ENCODE measurements at places on chromosomes 2 and 18.

DNA sequence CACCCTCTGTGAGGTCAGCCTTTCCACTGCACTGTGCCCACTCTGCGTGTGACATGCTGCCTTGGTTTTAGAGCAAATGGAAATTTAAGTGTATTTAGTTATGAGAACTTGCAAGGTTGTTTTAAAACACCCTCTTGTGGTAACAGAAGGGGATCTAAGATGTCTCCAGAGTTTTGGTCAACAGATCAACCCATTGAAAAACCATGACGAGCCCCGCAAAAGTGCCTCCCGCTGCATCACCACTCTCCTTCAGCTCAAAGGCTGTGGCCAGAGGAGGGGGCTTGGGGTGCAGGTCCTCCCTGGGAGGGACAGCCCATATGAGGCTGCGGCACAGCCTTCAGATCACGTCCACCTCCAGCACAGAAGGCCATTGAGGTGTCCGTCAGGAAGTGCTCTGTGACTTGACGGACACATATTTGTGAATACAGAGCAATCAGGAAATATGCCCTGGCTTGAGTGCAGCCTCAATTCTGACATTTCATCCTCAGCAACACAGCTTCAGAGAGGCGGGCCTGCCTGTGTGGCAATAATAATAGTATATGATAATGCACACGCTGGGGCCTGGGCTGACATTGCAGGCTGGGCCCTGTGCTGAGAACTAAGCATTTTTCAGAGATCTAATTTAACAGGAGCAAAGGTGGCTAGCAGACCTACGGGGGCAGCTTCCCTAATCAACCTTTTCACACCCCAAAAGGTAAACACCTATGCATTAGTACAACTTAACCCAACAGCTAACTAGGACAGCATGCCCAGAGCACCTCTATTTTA, 213.9 kb downstream of the ANAPC1 start:
- DNase-seq = no peak

DNA sequence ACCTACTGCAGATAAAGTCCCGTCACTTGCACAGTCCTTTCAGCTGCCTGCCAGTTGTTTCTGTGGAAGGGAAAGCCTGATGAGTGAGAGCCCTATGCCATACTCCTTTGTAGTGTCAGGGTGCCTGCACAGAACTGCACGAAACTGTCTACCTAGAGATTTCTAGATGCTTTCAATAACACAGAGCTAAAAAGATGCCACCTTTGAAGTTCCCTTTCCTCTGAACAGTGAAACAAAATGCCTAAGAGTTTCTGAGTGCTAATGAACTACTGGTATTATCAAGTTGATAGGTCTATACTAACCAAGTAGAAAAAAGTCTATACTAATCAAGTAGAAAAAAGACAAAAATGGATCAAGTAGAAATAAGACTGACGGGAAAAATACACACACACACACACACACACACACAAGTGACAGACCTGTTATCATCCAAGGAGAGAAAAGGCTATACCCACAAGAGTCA, 79.0 kb downstream of the TLK1 start:
- no peak for DNase-seq

DNA sequence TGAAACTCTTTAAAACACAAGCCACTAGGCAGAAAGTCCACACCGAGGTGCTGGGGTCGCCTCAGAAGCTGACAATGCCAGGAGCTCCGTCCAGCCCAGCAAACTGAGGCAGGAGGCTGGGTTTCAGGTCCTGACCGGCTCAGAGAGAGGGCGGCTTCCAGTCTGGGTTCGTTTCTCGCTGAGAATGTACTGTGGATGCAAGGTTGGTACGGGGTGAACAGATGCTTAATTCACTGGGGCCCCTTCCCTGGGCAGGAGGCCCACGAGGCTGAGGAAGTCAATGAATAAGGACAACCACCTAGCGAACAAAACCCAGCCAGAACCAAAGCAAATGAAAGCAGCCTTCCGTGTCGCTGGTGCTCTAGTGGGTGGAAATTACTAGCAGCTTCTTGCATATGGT, 142.0 kb downstream of the RTP5 start:
- DNase-seq = no peak

DNA sequence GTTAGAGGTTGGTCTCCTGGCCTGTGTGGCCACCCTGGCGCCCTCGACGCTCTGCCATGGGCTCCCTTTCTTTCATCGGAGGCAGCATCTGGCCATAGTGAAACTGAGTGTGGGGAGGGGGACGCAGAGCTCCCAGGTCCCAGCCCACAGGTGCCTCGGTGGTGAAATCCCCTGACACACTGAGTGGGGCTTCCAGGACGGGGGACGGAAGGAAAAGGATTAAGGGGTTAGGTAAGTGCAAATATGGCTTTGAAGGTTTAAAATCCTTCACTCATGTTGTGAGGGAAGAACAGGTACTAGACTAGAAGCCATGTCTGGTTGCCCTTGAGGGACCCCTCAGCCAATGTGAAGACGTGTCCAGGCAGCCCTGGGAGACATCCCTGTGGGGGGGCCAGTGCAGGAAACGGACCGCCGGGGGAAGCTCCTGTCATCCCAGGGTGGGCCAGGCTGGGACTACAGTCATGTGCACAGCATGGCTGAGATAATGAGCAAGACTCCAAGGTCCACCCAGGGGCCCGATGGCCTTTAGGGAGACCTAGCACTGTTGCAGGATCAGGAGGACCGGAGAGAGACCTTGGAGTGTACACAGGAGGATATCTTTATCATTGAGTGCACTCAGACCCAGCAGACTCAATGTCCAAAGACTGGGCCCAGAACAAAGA, 36.3 kb downstream of the RTP5 start:
- no peak for DNase-seq

DNA sequence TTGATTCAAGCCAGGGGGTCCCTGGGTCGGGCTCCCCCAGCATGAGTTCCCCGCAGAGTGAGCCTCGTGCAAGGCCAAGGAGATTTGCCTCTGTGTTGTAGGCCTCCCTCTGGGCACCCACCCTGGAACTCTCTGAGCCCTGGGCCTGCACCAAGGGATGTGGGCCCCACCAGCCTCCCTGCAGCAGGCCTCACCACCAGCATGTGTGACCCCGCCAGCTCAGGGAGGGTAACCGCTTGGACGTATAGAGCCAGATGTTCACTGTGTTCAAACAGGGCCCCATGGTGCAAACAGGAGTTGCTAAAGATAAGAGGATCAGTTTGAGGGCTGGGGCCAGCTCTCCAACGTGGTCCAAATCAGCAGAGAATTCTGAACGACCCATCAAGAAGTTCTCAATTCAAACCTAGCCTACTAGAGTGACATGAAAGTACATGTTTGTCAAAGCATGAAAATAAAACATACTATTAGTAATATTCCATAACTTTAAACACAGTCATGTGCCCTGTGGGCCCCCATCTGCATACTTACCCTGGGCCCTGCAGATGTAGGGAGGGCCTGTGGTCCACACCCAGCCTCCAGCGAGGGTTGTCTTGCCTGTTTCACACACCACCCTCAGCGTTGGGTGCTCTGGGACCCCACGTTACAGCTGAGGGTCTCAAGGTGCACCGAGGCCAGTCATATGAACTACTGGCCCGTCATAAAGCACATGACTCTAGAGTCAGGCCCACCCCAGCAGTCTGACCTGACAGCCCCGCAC, 5.5 kb upstream of the TUBB6 start:
- DNase-seq = no peak

GRCh38 chr2:158718851-158719250, 76.3 kb upstream of the DAPL1 start:
- no peak for DNase-seq

- DNase-seq = no peak
Measured at GRCh38 chr2:135072125-135072997, 20.3 kb downstream of the RAB3GAP1 start.

GRCh38 chr2:45723857-45724256, 72.4 kb downstream of the PRKCE start:
- no peak for DNase-seq

- peak; percentile 67 for DNase-seq
Measured at GRCh38 chr2:197209742-197210408, 100.7 kb downstream of the ANKRD44 start.

- no peak for DNase-seq
Measured at GRCh38 chr2:24754985-24755705, 38.0 kb downstream of the PTRHD1 start.

Measured in GM06990 (cell line).